ENCODE measurements at places on chromosomes 12 and 14.

GRCh38 chr12:94322346-94322745 lies 137.3 kb downstream of the CEP83 start:
- DNase-seq = no peak

- no peak for DNase-seq
Observed at GRCh38 chr12:118237052-118237665, 101.2 kb downstream of the PEBP1 start.

- no peak for DNase-seq
Observed at GRCh38 chr14:62097072-62097471, 334.9 kb downstream of the SNAPC1 start.

GRCh38 chr14:58730792-58731464 lies 93.2 kb downstream of the DACT1 start:
- peak; percentile 38 for DNase-seq

DNA sequence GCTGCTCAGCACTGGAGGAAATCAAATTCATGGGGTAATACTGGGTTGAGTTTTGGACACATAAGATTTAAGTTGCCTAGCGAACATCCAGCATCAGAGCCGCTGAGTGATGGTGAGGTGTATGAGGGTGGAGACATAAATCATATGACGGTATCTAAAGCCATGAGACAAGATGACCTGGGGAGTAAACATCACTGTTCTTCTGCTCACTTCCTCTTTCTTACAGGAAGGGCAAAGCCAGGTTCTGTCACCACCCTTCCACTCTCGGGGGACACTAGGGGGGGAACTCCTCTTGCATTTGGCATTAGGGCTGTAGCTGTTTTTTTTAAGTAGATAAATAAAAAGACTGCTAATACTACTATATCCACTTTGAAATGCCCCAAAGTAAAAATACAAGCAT lies 24.0 kb downstream of the PRDM4 start:
- no peak for DNase-seq

DNA sequence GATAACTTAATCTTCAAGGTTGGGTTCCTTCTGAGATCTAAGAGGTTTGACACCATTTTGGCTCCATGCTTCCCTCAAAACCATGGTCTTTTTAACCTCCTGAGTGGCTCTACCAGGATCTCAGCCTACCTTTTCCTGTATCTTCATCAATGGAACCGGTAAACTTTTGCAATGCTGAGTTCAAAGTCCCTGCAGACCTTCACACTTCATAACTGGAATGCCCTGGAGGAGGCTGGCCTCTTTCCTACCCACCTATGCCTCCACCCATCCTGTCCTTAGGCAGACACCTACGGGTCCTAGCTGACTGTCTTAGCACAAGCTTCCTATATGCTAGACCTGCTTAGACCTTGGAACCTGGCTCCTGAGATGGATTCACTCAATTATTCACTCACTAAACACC lies 89.5 kb upstream of the EEA1 start:
- no peak for DNase-seq

DNA sequence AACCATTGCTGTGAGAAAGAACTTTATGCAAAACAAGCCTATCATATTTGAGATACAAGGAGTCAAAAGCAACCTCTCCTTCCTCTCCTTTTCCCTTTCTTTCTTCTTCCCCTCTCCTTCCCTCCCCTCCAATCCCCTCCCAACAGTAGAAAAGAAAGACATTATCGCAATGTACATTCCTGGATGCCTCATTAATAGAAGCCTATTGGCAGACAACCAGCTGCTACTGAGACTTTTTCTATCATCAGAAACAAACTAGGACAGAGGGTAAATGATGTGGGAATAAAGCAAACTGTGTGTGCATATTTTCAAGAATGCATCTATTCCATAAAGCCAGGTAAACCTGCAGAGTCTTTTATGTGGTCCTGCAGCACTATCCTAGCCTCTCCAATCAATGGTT lies 237.2 kb downstream of the ITPR2 start:
- DNase-seq = peak; percentile 47

DNA sequence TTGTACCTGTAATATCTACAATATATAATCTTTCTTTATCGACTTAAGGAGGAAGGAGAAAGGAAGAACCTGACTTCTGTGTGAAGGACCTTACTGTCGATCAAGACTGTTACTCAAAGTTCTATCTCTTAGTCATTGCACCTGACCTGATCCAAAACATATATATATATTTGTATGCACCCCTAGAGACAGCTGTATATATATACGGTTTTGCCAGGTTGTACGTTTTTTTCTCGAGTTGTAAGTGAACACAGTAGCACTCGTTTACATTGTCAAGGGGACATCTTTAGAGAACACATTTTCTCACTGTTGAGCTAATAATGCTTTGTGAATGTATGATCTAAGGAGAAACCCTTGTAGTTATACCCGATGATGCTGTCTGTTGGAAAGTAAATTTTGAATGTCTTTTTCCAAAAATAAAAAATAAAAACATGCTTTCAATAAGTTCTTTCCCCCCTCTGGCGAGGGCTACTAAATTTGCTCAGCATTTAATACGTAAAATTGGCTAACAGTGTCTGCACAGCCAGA lies 536 bp upstream of the SLC35E3 start:
- DNase-seq = no peak

GRCh38 chr14:99192028-99192621 lies 79.9 kb downstream of the BCL11B start:
- peak; percentile 88 for DNase-seq

DNA sequence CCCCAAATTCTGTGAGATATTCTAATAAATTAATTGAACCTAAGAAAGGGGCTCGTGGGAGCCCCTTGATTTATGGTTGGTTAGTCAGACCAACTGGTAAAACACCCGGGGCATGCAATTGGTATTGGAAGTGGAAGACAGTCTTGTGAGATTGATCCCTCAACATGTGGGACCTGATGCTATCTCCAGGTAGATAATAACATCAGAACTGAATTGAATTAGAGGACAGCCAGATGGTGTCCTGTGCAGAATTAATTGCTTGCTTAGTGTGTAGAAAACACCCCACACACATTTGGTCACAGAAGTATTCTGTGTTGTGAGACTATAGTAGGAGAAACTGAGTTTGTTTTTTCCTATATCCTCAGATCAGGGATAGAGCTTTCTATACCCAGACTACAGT lies 22.0 kb downstream of the PYROXD1 start:
- DNase-seq = no peak

GRCh38 chr12:116067892-116068291 lies 209.6 kb downstream of the MED13L start:
- no peak for DNase-seq
